ENCODE measurements at places on chromosomes 2 and 18.

- DNase-seq, result no peak
Observed at GRCh38 chr18:79058007-79058406, 11.2 kb upstream of the ATP9B start.

DNA sequence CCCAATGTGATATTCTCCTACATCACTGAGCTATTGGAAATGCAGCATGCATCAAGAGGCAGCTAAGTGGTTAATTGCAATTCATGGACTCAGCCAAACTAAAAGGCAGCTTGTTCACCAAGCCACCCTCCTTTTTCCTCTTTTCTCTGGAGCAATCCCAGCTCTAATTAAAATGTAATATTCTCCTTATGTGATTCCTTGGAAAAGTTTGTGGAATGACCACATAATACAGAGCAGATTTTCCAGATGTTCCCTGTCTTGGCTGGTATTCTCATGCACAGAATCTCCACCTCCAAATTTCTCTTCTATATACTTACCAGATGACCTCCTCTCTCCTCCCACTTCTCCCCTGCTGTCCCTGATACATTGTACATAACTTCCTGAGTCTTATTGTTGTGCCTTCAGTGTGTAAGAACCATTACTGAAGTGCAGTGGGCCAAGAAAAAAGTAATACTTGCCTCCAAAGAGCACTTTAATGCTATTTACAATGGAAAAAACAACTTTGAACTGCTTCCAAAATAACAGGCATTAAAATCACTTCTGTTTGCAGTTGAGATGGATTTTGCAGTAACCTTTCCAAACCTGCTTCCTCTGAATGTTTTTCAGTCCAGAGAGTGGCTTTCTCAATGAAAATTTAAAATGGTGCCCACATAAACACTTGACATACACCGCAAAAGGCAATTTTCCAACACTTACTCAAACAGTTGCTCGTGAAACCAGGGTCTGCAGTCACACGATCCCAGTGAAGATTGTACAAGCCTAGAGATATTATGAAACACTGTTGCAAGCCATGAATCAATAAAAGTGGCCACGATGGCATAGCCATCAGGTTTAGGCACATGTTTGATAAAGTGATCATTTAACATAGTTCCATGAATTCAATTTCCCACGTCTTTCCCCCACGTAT, 258.0 kb downstream of the MTX2 start:
- no peak for DNase-seq

- no peak for DNase-seq
Observed at GRCh38 chr18:5972298-5972697, 77.0 kb upstream of the TMEM200C start.

- no peak for DNase-seq
Observed at GRCh38 chr2:186339716-186340115, 146.3 kb upstream of the ZC3H15 start.

GRCh38 chr18:63137999-63138435, 181.6 kb downstream of the BCL2 start:
- no peak for DNase-seq

DNA sequence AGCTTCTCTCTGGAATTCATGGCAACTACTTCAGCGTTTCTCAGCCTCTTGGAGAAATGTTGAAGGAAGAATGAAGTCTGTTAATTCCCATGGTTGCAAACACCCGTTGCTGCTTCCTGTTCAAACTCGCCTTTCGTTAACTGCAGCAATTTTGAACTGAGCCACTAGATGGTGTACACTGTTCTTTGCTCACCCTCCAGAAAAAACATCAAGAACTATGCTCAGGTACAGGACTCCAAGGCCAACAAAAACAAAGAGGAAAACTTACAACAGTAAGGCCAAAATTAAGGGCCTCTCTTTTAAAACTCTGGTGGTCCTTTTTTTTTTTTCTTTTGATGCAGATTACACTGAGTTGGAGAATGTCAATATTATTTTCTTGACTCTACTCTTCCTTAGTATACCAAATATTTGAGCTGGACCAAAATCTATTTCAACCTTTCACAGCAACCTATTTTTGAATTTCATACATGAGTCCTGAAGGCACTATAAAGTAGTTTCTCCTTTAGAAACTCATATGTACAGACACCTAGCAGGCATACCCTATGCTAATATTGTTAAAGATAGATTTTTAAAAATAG, 58.2 kb downstream of the KLHL14 start:
- peak; percentile 44 for DNase-seq

- no peak for DNase-seq
Observed at GRCh38 chr2:38666556-38666910, 619 bp downstream of the GALM start.

- DNase-seq, result peak; percentile 65
Observed at GRCh38 chr2:28247290-28247689, 145.4 kb upstream of the FOSL2 start.

DNA sequence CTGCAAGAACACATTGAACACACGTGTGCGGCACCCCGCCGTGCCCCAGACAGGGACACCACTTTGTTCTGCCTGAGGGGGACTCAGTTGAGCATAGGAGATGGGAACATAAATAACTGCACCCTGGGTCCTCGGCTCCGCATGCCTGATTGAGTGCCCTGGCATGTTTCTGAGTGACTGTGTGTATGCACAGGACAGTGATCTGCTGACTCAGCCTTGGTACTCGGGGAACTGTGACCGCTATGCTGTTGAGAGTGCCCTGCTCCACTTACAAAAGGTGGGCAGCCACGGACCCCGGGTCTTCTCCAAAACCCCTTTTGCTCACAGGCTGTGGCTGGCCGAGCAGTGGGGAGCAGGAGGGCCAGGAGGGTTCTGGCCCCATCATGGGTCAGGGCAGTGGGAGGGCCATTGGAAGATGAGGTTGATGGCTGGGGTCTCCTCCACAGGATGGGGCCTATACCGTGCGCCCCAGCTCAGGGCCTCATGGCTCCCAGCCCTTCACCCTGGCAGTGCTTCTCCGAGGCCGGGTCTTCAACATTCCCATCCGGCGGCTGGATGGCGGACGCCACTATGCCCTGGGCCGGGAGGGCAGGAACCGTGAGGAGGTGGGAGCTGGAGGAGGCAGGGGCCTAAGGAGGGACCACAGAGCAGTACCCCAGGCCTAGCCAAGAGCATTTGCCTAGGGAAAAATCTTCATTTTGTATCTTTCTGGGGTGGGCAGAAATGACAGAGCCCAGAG, 16.9 kb downstream of the SH2D6 start:
- DNase-seq, result no peak

- DNase-seq, result no peak
Observed at GRCh38 chr2:39383146-39383545, 53.9 kb downstream of the MAP4K3 start.

DNA sequence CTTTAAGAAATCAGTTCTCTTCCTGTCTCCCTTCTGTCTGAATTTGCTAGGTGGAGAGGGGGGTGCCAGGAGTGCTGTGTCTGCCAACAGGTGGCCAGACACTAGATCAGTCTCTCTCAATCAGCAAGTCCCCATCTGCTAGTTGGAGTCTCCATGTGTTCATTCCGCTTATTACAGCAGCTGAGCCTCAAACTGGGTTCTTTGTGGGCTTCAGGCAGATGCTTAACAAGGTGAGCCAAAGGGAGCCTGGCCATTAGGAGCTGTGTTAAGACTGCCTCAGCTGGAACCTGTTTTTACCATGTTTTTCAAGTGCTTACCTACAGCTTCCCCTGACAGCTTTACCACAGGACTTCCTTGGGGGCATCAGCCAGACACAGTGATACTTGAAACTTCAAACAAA, 401.9 kb downstream of the LRP1B start:
- DNase-seq, result peak; percentile 86

GRCh38 chr18:67735506-67735905, 219.0 kb upstream of the DSEL start:
- no peak for DNase-seq

DNA sequence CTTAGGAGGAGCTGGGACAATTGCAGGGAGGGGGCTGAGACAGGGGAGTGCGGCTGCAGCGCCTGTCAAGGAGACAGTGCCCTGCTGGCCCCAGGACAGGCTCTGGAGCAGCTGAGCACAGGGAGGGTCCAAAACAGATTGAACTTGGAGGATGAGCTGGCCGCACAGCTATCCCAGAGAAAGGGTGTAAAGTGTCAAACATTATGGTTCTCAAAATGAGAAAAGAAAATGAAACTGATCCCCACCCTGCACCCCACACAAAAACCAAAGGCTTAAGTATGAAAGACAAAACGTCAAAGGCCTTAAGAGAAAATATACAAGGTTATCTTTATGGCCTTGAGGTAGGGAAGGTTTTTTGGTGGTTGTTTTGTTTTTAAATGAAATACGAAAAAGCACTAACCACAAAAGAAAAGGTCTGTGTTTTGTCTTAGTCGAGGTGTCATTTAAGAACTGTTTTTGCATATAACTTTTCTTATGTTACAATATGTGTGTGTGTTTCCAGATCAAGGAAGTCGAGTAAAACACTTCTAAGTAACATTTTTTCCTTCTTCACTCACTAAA, 111.8 kb downstream of the HDAC4 start:
- no peak for DNase-seq

GRCh38 chr2:226790431-226790830, 9.2 kb downstream of the IRS1 start:
- no peak for DNase-seq

- DNase-seq, result no peak
Observed at GRCh38 chr2:134782792-134783191, 55.6 kb upstream of the ACMSD start.

DNA sequence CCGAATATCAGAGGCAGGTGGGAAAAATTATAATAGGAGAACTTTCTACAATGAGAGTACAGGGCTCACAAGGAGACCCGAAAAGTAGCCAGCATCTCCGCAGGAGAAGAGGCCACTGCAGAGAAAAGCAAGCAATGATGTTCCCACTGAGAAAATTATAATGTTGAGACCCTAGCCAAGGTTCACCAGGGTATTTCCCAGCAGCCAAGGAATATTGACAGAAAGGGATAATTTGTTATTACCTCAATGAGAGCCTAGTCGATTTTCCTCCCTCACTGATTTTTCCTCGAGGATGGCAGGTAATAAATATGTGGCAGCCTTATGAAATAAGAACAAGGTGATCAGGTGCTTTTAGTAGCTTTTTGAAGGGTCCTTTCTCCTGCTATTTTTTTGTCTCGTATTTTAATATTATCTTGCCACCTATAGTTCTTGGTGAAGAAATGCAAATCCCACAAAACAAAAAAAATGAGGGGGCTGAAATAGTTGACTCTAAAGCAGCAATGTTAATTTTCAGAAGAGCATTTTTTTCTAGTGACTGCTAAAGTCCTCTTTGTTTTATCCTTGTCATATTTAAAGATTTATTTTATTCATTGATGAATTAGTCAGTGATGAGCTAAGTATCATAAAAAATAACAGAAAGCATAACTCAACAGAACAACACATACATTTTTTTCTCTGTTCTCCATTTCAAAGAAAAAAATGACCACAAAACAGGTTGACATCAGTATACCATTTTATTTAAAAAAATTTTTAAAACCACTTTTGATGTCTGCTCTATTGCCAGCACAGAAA, 215.4 kb downstream of the KCNE4 start:
- DNase-seq, result no peak

GRCh38 chr18:28124131-28125029, 52.5 kb downstream of the CDH2 start:
- no peak for DNase-seq

GRCh38 chr2:20365249-20365817, 14.7 kb upstream of the PUM2 start:
- DNase-seq, result no peak

GRCh38 chr2:110708455-110708854, 23.9 kb upstream of the ACOXL start:
- no peak for DNase-seq

DNA sequence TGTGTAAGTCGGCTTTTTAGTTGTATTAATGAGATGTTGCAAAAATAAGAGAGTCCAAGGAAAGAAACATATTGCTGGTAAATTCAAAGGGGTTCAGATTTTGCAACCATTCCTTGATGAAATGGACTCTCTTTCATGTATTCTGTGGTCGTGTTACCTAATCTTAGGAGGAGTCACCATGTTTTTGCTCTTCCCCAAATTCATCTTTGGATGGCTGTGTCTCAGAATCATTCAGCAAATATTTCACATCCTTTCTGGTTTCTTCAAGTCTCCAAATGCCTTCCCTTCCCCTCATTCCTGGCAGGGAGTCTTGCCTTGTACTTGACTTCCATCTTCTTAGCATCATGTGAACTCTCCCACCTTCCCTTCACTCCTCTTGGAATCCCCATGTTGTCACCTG, 66.1 kb downstream of the PTPRM start:
- DNase-seq, result no peak

DNA sequence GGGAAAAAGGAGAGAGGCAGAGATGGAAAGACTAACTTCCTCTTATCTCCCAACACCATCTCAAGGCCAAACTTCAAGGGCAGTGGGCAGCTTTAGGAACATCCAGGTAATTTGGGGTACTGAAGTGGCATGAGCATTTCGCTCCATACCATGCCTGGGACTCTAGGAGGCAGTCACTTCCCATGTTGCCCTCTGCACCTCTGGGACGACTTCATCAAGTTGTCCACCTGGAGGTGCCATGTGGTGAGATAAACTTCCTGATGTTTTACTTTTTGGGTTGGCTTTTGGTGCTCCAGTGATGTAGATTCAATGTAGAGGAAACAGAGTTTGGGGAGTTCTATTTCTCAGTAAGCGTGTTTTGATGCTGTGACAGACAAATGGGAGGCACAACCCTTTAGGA, 56.3 kb upstream of the UPP2 start:
- DNase-seq, result no peak

- DNase-seq, result no peak
Observed at GRCh38 chr2:127324635-127325034, 30.7 kb upstream of the ERCC3 start.

DNA sequence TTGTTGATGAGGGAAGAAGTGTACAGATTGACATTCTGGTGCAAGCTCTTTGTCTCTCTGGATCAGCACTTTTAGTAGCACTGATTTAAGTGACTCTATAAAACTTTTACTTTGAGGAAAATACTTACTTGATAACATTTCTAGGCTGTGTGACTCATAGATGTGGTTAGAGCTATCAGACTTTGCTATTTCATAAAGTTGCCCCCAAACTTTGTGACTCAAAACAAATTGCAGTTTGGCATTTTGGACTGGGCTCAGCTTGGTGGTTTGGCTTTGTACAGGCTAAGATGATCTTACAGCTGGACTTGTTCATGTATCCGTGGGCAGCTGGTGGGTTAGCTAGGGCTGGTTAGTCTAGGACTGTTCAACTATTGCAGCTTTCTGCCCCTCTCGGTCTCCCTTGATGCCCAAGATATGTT, 42.1 kb upstream of the GLS start:
- no peak for DNase-seq

DNA sequence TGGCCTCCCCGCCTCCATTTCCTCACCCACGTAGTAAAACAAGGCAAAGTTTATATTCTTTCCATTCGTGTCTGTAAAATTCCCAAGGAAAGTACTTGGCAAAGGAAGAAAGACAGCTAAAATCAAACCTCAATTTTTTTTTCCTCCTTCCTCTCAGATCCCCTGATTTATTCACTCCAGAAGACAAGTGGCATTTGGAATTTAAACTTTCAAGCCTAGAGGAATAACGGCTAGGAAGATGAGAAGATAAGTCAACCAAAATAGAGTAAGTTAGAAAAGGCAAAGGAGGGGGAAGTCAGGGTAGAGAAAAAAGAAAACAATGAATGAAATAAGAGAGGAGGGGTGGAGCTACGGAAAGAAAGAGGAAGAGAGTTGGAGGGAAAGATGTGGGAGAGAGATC, 198.9 kb upstream of the PIK3C3 start:
- DNase-seq, result no peak
